ENCODE measurements at places on chromosomes 13 and 19.

DNA sequence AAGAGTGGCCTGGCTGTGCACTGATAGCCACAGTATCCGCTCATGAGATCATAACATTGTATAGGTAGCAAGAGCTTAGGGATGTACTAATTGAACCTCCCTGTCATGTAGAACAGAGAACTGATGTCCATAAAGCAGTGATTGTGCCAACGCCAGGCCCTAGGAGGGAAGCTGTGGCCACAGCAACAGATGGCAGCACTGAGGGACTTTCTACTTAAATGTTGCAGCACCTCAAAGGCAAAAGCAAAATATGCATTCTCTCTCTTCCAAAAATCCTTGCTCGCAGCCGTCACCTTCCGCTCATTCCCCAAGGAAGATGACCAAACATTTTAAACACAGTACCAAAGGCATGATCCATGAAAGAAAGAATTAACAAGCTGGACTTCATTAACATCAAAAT is 32.3 kb downstream of the COL4A1 start:
- no peak for DNase-seq

DNA sequence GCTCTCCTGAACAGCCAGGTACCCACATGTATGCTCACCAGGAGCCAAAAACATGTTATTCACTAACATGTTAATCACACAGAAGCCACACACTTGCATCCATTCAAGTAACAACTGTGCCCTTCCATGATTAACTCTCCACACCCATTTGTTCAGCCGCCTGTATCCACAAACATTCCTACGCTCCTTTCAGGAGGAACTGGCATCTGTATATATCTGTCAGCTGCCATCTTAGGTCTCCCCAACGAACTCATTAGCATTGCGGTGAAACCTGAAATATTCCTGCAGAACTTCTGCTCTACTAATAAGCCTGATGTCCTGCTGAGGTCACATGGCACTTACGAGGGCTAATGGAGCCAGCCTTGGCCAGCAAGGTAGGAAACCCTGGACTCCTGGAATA is 33.0 kb downstream of the OLFM2 start:
- no peak for DNase-seq

- DNase-seq = no peak
These were observed 57.7 kb downstream of the ZNF568 start for GRCh38 chr19:36973844-36974195.

DNA sequence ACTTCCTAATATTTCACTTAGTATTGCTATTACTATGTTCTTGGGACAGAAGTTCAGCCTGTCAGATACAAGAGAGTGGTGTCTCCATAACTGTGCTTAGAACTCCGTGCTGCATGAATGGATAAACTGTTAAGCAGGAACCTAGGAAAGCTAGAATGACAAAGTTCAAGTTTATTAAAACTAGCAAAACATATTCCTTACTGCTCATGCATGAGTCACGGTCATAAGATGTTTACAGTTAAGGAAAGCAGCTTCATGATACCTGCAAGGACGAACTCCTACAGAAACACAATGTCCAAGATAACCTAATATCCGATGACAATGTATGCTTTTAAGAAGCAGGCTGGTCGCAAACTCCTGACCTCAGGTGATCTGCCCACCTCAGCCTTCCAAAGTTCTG is 6.0 kb upstream of the ZNF765 start:
- peak; percentile 49 for DNase-seq

- DNase-seq = no peak
These were observed 450.0 kb upstream of the SLC10A2 start for GRCh38 chr13:103516015-103516795.

GRCh38 chr13:23695711-23696464 is 125.7 kb downstream of the TNFRSF19 start:
- no peak for DNase-seq

- peak; percentile 26 for DNase-seq
These were observed 39.1 kb downstream of the TEX26 start for GRCh38 chr13:30971575-30971974.

DNA sequence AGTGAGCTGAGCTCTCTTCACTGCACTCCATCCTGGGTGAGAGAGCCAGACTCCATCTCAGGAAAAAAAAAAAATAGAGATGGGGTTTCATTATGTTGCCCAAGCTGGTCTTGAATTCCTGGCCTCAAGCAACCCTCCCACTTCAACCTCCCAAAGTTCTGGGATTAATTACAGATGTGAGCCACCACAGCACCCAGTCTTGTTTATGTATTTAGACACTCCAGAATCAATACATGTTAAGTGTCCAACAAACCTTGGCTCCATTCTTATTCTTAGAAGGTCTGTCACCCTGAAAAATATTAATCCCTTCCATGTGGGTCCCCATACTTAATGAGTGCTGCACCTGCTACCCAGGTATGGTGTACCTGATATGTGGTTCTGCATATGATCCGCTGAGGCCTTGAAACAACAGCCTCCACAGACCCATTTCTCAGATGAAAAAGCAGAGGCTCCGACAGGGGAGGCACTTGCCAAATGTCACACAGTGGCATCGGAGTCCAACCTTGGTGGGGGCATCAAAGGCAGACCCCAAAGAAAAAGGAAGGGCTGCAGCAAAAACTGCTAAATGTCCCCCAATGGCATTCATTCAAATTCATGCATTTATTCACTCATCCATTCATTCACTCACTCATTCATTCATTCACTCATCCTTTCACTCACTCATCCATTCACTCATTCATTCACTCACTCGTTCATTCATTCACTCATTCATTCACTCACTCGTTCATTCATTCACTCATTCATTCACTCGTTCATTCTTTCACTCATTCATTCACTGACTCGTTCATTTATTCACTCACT is 16.7 kb downstream of the TICAM1 start:
- peak; percentile 40 for DNase-seq

DNA sequence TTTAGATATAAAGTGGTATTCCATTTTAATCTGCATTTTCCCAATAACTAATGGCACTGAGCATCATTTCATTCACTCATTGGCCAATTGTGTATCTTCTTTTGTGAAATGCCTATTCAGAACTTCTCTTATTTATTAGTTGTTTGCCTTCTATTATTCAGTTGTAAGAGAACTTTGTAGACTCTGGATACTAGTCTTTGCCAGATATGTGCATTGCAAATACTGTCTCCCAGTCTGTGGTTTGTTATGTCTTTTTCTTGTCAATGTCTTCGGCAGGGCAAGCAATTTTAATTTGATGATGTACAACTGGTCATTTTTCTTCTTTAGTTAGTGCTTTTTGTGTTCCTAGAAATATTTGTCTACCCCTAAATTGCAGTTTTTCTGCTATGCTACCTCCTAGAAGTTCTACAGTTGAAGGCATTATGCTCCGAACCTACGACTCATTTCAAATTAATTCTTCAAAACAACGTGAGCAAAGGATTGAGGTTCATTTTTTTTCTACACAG is 115.9 kb downstream of the TSHZ3 start:
- DNase-seq = peak; percentile 33

DNA sequence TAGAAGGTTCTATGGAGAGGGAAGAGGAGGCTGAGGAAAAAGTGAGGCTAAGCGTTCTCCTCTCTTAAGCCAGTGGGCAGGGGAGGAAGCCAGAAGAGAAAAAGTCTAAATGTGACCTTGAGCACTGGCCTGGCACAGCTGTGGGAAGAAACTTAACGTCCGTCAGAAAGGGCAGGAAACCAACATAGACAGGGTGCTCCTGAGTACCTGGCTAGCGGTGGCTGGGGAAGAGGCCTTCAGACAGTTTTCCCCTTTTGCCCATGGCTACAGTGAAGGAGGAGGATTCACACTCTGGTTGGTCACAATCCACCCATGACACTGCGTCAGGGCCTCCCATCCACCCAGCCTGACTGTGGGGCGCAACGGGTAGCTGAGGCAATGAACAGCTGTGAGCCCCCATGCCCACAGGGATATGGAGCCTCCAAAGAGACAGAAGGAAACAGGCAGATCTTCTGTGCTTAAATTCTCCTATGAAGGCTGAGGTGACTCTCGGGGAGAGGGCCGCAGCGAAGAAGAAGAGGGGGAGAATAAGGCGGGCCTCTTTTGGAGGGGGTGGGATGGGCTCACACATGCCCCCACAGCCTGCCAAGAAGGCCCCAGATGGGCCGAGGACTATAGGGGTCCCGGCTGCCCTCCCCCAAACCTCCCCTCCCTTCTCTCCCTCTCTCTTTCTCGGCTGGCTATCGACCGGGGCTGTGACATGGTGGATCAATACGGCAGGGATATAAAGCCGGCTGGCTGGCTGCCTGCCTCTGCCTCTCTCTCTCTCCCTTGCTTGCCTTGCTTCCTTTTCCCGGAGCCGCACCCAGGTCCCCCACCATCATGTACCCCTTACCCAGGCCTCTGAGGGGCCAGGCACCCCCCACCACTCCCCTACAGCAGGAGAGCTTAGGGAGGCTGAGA is 19.8 kb upstream of the POU2F2 start:
- no peak for DNase-seq

- peak; percentile 62 for DNase-seq
These were observed 313.5 kb downstream of the FOXO1 start for GRCh38 chr13:40352802-40353562.

DNA sequence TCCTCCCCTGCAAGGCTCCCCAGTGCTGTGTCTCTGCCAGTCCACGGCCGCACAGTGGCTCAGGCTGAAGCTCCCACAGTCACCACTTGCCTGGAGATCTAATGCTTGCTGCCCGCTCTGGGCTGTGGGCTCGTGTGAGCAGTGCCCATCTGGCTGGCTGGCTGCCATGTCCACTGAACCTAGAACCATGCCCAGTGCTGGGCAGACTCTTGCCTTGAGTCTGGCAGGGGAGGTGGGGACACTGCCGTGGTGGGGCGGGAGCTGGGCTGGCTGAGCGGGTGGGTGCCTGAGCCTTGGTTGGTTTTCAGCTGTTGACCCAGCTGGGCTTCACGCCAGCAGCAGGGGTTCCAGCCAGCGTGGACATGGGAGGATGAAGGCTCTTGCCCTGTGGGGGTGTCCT is 52.3 kb downstream of the CRTC1 start:
- DNase-seq = no peak

GRCh38 chr13:102295316-102296048 is 106.4 kb downstream of the FGF14 start:
- peak; percentile 34 for DNase-seq

DNA sequence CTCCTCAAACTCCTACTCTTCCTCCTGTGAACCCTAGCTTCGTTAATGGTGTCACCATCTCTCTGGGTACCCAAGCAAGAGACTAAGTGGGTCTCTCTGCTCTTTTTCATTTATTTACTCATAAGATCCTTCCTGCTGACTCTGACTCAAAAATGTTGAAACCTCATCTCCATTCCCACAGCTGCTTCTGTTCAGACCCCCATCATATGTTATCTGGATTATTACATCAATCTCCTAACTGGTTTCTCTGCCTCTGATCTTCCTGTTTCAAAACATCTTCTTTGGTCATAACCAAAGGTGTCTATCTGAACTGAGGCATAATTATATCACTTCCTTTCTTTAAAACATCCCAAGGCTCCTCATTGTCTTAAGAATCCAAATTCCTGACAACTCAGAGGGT is 2.0 kb upstream of the MEDAG start:
- peak; percentile 47 for DNase-seq

DNA sequence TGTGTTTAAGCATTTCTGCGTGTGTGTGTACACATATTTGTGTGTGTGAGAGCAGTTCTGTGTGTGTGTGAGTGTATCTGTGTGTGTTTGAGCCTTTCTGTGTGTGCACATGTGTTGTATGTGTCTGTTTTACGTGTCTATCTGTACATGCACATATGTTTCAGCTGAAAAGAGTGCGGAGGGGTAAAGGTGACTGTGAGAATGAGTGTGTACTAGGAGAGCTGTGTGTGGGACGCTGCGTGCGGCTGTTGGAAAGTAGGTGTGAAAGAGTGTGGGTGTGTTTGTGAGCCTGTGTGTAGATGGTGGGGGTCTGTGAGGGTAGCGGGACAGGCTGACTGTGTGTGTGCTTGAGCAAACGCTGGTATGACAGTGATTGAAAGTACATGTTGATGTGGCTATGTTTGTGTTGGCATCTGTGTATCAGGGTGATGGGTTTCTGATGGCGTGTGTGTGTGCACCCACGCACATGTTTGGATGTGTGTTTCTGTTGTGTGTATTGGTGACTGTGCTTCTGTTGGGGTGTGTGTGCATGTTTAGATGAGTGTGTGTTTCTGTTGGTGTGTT is 7.5 kb upstream of the TPM4 start:
- no peak for DNase-seq

DNA sequence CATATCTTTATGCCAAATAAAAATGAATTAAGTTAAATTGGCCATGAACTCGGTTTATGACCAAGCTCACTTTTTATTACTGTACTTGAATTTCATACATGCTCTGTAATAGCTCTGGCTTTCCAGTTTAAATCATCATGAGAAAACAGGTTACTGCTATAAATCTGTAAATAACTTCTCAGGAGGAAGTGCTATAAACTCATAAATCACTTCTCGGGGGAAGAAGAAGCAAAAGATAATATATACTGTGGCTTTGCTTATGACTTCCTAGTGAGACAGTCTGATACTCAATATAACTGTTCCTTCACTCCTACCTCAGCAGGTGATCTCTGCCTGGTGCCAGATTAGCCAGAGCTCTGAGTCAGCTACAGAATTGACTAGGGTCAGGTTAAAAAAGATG is 12.5 kb downstream of the SUPT20H start:
- DNase-seq = no peak

DNA sequence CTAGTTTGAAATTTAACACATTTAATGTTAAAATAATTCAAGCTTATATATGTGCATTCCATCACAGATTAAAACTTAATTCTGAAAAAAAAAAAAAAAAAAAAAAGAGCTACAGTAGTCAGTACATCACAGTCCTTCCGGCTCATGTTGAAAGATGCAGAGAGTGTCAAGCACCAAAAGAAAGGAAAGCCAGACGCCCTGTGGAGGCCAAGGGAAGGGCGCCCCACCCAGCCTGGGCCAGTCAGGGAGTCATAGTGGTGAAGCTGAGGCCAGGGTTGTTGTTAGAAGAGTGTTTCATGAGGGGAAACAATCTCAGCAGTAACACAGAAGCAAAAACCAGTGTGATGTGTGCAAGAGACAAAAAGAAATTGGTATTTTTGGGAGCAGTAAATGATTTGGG is 375.3 kb downstream of the MTUS2 start:
- DNase-seq = no peak

DNA sequence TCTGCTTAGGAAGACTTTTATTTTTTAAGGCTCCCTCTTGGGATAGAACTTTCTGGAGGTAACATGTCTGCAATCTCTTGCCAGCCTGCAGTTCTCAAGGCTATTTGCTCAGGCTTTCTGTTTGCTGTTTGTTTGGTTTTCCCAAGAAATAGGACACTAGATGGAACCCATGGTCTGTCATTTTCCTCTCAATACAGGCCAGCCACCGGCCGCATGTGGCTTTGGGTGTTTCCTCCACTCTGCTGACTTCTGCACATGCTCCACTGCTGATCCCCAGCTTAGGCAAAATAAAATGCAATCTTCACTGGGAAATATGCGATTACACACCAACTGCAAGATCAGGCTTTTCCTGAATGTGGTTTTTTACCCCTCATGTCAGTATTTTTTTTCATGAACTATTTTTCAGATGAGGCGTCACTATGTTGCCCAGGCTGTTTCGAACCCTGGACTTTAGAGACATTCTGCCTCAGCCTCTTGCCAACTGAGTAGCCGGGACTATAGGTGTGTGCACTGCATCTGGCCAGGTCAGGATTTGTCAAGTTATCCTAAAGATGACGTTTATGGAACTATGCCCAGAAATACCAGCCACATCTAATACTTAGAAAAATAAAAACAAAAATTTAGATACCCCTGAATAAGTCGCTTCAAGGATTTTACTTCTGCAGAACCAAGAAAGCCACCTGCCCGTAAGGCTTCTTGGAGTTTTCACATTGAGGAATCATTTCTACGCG is 94.3 kb upstream of the PABPC3 start:
- DNase-seq = no peak
